ENCODE measurements at places on chromosomes 12 and 14.

DNA sequence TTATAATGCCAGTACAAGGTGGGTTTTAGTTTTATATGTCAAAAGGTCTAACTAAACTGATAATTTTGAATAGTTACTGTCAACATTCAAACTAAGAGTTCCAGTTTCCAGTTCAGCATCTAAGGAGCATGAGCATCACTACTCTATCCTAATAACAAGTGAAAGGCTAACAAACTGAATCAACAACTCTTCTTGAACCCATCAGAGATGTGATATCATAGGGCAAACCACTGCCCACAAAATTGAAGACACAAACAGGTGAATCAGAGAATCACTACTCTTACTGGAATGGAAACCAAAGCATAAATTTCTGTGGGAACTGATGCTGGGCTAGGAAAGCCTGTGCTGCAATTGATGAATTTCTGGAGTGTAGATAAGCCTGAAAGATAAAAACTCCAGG lies 140.7 kb upstream of the GRIP1 start:
- DNase-seq: no peak

DNA sequence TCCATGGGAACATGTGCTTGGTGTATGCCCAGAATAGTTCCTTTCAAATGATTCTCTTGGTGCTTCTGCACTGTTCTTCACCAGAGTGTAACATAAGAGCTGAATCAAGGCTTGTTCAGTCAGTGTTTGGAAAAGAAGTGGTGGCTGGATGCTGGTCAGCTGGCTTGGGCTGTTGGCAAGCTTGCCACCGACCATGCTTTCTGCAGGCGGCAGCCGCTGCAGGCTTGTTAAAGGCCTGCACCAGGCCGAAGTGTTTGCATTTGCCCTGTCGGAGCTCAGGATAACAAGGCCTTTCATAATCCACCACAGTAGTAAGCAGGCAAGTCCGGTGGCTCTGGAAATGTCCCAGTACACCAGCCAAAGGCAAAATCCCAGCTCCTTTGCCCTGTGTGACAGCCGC lies 26.9 kb downstream of the DAAM1 start:
- DNase-seq: peak; percentile 90

DNA sequence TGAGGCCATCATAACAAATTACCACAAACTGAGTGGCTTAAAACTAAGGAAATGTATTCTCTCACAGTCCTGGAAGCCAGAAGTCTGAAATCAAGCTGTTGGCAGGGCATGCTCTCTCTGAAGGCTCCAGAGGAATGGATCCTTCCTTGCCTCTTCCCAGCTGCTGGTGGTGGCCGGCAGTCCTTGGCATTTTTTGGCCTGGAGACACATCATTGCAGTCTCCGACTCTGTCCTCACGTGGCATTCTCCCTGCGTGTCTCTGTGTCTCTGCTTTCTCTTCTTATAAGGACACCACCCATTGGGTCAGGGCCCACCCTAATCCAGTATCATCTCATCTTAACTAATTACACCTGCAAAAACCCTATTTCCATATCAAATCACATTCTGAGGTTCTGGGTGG lies 206.1 kb downstream of the SLC41A2 start:
- DNase-seq: no peak

DNA sequence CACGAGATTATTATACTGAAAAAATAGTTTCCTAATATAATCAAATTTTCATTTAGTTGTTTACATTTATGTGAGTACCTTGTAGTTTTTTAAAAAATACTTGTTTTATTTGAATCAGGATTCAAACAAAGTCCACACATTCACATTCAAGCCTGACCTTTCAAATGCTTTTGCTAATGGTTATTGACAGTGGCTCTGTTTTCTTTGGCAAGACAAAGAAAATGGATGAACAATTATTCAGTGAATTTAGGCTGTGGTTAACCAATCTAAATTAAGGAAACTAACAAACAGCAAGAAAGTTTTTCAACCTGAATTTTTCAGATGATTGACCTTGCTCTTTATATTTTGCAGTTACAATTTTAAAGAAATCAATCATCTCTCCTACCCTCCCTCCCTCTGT lies 9.7 kb downstream of the SLC4A8 start:
- no peak for DNase-seq

- no peak for DNase-seq
Measured at GRCh38 chr14:105666420-105666819, 140.0 kb downstream of the TMEM121 start.
